ENCODE measurements at places on chromosomes 7 and 10.
A peak's percentile ranks its signal among the peaks of the same experiment; 100 is the strongest.

DNA sequence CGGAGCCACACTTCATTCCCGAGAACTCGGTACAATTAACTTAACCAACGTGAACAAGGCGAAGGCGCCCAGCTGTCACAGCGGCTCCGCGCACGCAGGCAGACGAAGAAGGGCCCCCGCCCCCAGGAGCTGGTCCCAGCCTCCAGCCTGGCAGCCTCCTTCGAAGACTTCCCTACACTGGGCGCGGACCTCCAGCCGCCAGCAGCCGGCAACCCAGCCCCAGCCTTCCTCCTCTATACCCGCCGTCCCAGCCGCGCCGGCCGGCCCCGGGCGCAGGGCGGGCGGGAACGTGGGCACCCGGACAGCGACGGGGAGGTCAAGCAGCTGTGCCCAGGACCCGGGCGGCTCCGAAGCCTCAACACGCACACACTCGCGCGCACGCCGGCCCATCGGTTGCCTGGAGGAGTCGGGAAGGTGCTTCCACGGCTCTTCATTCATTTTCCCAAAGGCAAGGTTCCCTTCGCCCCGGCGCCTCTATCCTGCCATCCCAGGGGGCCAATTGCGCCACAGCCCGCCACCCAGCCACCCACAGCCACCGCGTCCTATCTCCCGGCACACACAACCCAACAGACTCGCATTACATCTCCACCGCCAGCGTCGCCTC is 1.6 kb downstream of the CHST15 start:
- no peak for DNase-seq

DNA sequence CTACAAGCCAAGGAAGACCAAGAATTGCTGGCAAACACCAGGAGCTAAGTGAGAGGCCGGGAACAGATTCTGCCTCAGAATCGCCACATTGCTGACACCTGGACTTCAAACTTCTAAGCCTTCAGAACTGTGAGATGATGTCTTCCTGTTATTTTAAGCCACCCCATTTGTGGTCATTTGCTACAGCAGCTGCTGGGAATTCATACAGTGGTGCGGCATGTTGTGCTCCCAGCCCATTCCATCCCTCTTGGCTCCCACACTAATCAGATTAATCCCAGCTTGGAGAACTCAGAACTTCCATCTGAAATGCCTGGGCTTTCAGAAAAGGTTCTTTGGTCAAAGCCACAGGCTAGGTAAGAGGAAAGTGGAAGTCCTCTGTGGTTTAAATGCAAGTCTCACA is 24.9 kb downstream of the TCAF1 start:
- DNase-seq, result no peak

- no peak for DNase-seq
Measured at GRCh38 chr7:18866359-18867036, 250.9 kb downstream of the TWIST1 start.

- DNase-seq, result no peak
Measured at GRCh38 chr7:80632139-80632538, 6.3 kb upstream of the CD36 start.

GRCh38 chr10:3192856-3193635 is 20.5 kb upstream of the PITRM1 start:
- DNase-seq, result peak; percentile 17

GRCh38 chr10:600876-601659 is 88.4 kb downstream of the DIP2C start:
- DNase-seq, result no peak

- no peak for DNase-seq
Measured at GRCh38 chr10:106534441-106534840, 630.1 kb downstream of the SORCS1 start.

- DNase-seq, result no peak
Measured at GRCh38 chr7:121519548-121520521, 123.7 kb upstream of the FAM3C start.

GRCh38 chr10:10791869-10792268 is 225.8 kb upstream of the CELF2 start:
- DNase-seq, result no peak

- no peak for DNase-seq
Measured at GRCh38 chr7:54663603-54664234, 95.3 kb downstream of the SEC61G start.

GRCh38 chr7:17709599-17709998 is 230.7 kb downstream of the SNX13 start:
- DNase-seq, result no peak

DNA sequence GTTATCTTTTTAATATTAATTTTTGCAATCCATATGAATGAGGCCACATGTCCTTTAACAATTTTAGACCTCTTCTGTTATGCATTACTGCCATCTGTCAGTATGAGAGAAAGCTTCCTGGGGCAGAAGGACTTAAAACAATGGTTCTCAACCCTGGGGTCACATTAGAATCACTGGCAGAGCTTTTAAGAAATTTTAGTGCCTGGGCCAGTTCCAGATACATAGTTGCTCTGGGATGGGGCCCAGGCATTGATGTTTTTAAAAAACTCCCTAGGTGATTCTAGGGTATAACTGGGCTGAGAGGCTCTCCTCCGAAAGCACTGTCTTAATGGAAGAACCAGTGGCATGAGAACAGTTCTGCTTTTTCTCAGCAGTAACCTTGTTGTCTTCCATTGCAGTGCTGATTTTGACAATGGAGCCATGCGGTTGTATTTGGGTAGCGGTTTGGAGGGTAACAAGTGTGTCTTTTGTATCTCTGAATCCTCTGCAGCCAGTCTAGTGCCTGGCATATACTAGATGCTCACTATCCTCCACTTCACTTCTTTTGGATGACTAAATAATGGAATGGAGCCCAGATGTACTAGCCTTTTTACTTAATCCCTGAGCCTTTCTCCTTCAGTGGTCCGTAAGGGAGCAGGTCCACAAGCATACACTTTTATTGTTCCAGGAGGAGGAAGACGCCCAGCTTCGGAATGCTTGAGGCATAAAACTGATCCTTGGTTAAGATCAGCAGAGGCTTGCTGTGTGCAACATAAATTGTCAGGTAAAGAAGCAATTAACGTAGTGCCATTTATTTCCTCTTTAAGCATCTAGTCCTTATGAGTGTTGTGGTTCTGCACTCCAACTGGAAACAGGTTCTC is 227.1 kb downstream of the AUTS2 start:
- no peak for DNase-seq

DNA sequence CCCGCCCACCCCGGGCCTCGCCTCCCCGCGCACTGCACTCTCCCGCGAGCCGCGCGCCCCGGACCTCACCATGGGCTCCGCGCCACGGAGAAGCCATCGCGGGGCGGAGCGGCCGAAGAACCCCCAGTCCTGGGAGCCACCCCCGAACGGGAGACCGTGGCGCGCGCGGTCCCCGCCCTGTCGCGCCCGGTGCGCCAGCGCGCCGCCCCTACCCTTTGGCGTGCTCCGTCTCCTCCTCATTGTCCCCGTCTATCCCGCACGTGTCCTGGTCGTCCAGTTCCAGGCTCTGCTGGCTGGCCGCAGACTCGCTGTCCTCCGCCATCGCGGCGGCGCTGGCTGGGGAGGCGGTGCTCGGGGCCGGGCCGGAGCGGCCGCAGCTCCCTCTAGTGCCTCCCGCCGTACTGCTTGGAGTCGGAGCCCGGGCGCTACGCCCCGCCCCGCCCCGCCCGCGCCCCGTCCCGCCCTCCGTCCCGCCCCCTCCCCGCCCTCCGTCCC is at the start of gene NMT2:
Gene NMT2, minus strand, starts transcription at position 403 of the 495 bp plus-strand sequence. Its CDS starts 81 bp downstream, at position 322.
- no peak for DNase-seq

DNA sequence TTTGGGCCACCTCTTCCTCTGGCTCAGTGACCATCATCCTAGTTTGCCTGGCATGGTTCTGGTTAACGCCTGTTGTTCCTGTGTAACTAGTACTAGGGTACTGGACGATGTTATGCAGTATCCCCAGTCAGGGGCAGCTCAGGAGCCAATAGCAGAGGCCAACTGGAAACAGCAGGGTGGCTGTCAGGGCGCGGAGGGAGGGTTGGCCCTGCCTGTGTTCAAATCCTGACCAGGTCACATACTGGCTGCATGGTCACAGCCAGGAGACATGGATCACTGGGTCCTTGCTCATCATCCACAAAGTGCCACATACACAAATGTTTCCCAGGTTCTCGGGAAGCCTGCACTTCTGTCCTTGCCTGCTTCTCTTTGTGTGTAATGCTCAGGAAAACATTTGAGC is 12.3 kb upstream of the RBP3 start:
- DNase-seq, result no peak

DNA sequence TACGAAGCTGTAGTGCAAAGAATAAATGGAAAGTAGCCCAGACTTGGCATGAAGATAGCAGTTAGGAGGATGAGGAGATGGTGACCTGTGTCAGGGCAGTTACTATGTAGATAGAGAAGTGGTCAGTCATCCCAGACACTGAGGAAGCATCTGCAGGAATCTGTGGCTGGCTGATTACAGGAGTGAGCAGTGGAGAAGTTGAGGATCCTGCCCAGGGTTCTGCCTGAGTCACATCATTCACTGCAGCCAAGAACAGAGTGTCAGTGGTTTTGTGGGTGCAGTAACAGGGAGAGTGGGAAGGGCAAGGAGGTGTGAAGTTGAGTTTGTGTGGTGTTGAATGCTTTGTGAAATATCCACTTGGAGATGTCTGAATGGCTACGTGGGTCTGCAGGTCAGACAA is 676.4 kb upstream of the NRP1 start:
- DNase-seq, result no peak

- DNase-seq, result peak; percentile 74
Measured at GRCh38 chr7:130010689-130011412, 40.3 kb downstream of the ZC3HC1 start.

DNA sequence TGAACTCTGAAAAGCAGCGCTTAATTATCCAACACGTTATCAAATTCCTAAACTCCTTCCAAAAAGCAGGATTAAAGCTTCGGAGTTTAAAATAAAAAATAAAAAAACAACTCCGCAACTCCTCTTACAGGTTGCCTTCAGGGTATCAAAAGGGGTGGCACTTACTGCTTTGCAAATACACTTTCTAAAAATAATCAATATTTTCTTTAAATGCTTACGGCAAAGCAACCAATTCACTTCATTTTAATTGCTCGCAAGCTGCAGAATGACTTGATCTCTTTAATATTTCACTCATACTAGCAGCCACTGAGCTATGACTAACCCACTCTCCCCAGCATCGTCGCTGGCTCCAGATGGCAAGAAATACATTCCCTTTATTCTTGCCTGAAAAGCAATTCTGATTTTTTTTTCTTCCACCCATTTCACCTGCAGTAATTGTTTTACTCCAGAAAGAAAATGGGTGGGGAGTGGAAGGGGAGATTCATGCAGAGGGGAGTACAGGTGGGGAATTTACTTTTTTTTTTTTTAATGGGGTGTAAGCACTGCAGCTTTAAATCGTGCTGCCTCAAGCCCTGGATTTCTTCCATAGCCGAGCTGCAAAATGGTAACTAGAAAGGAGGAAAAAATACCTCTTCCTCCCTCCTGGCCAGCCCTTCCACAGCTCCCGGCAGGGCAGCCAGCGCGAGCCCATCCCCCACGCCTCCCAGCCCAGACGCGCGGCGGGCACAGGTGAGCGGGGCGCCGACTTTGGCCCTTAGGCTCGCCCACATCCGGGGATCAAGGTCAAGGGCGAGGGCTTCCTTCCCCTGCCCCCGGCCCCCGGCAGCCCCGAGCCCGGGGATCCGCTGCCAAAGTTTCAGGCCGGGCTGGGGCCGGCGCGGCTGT is 54.2 kb upstream of the FHIP2A start:
- no peak for DNase-seq

DNA sequence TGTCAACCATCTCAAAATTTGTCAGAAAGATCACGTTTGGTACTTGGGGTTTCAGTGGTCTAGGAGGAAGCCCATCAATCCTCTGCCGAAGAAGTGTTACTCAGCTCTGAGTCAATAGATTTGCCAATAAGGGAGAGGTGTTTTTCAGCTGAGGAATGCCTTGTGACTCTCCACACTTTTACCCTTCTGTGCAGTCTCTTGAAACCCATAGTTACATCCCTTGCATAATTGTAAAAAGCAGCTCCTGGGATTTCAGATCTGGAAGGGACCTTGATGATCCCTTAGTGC is 47.5 kb downstream of the INSYN2A start:
- no peak for DNase-seq

- no peak for DNase-seq
Measured at GRCh38 chr7:78734626-78735025, 718.8 kb downstream of the MAGI2 start.

GRCh38 chr10:51860257-51860656 is 160.9 kb upstream of the CSTF2T start:
- DNase-seq, result no peak

- no peak for DNase-seq
Measured at GRCh38 chr10:28089467-28089866, 90.6 kb upstream of the ODAD2 start.

- DNase-seq, result no peak
Measured at GRCh38 chr7:35285799-35286198, 31.9 kb upstream of the TBX20 start.

GRCh38 chr10:89915021-89915420 is 213.6 kb downstream of the KIF20B start:
- no peak for DNase-seq

- DNase-seq, result no peak
Measured at GRCh38 chr7:123639631-123640030, 16.0 kb upstream of the LMOD2 start.

DNA sequence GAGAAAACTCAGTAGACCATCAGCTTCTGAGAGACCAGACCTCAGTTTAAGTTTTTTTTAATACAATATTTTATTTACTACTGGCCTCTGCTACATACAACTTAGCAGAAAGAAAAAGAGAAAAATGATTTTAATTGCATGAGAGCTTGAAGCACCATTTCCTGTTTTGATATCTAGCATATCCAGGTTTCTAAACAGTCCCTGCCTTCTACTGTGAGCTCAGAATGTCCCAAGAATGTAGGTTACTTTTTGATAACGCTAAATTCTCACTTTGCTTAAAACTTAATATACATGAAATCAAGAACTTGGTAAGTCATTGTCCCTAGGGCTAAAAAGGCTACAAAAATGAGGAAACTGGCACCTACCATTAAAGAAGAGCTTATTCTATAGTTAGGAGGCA is 7.0 kb downstream of the TMEM243 start:
- DNase-seq, result no peak

DNA sequence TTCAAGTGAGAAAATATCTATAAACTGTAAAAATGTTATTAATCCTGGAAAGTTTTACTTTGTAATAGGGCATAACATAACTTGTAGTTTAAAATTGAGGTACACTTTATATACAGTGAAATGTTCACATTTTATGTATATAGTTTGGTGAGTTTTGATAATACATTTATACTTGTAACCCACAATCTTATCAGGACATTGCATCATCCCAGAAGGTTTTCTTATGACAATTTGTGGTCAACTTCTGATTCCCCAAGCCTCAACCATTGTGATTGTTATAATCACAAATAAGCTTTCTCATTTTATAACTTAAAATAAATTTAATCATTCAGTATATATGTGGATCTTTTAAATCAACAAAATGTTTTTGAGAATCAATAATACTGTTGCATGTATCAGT is 151.1 kb downstream of the TFPI2 start:
- no peak for DNase-seq

GRCh38 chr10:22317076-22317370 is 835 bp downstream of the COMMD3 start:
- no peak for DNase-seq

GRCh38 chr10:106609470-106610266 is 554.8 kb downstream of the SORCS1 start:
- no peak for DNase-seq

DNA sequence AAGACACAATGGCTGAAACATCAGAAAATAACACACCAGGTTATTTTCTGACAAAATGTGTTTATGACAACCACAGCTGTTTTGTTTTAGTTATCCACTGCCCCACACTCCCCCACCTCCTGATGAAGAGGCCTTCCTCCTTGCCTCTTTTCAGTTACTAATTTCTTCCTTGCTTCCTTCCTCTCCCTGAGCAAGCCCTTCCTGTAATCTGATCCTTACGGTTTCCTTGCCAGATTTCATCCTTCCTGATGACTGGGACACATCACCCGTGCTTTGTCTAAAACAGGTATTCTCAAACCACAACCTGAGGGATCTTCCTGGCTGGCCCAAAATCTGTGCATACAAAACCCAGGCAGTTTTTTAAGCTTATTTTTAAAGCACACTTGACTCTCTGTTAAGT is 39.4 kb downstream of the CHST15 start:
- no peak for DNase-seq
